ENCODE measurements at places on chromosomes 2 and 18.

GRCh38 chr2:116510117-116510671 lies 1304.3 kb upstream of the DDX18 start:
- no peak for DNase-seq

- no peak for DNase-seq
These were observed 271.2 kb downstream of the EN1 start for GRCh38 chr2:118576109-118576855.

DNA sequence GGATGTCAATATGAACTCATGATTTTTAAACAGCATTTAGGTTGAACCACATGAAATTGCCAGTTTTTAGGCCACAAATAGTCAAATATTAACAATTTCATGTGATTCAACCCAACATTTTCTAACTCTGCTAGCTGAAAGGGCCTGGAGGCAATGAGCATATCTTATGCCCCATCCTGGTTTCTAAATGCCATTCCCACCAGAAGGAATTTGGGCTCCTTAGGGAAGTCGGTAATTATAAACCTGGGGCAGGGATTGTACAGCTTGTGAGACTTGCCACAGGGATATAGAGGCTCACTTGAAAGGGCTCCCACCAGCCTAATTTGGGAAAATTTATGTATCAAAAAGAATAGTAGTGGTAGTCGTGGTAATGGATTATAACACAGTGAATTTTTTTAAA lies 178.4 kb upstream of the ALPP start:
- DNase-seq, result no peak

- no peak for DNase-seq
These were observed 1605.3 kb upstream of the ACVR2A start for GRCh38 chr2:146239392-146240135.

DNA sequence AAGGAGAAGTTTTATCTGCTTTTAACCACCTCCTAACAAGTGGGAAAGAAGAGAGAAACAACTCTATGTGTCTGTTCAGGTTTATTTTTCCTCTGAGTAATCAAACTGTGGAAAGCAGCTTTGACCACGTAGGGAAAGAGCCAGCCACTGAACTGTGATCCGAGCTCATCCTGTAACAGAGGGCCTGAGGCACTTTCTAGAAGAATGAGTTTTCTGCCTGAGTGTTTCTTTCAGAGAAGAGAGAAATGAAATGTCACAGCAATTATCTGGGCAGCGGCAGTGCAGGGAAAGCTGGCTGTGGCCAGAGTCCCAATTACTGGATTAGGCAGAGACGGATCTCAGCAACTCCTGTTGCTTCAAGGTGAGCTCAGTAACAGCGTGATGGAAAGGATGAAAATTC lies 151.9 kb downstream of the CD226 start:
- no peak for DNase-seq

DNA sequence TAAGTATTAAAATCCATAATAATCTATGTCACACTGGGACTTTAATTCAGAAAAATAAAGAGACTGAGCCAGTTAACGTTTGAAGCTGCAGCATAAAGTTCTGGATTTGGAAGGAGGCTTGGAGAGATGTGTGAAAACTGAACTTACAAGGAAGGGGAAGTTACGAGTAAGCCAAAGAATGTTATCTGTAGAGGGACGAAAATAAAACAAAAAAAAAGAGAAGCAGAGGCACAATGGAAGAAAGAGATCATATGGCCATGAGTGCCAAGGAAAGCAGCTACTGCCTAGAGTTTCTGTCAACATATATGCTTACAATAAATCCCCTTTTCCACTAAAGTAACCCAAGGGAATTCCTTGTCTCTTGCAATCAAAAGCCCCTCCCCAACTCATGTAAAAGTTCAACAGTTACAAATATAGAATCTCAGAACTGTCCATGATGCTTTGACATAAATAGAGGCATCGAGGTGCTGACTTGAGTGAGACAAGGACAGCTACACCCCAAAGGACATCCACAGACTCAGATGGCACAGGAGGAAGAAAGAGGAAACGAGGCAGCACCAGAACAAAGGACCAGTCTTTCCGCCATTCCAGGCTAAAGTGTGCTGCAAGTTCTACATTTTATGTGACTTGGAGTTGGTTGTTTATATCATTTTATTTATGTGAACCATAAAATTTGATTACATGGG lies 16.1 kb upstream of the ARL5A start:
- DNase-seq, result no peak

- no peak for DNase-seq
These were observed 62.9 kb downstream of the AFTPH start for GRCh38 chr2:64586883-64587481.

DNA sequence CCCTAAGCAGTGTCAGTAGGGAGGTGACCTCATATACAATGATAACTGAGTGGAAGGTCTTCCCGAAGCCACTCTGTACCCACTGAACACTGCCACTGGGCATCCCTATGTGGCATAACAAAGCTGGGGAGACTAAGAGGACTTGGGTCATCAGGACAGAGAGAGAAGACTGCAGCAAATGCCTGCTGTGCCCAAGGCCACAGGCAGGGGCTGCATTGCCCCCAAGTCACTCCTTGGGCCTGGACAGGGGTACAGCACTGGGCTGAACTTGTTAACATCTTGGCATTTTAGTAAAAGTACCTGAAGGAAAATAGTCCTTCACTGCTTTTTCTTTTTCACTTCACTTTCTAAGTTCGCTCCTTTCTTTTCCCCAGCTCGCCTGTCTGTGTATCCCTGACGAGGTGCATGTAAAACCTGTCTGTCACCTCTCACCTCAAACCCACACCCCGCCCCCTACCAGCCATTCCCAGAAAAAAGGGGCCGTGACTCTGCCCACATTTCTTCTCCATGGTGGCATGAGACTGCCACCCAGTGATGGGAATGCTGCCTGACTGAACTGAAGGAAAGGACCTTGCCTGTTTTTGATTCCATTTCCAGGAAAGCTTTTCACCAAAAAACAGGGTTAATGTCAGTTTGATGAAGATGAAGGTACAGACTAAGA lies 62.9 kb downstream of the MTHFD2 start:
- no peak for DNase-seq

DNA sequence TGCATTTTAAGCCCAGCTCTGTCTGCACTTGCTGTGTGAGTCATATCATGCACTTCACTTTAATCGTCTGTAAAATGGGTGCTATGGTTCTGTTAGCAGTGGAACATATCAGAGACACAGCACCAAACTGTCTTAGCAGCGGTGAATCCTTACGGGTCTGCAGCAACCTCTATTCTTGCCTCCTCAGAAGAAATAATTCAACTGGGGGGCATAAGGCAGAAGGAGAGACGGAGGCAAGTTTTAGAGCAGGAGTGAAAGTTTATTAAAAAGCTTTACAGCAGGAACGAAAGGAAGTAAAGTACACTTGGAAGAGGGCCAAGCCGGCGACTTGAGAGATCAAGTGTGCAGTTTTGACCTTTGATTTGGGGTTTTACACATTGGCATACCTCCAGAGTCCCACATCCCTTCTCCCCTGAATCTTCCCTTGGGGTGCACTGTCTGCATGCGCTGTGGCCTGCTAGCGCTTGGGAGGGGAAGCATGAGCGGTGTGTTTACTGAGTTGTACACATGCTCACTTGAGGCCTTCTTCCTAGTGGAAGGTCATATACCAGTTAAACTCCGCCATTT lies 109.8 kb downstream of the DDX1 start:
- DNase-seq, result no peak

- peak; percentile 48 for DNase-seq
These were observed 84.5 kb downstream of the CELF4 start for GRCh38 chr18:37481072-37481471.

DNA sequence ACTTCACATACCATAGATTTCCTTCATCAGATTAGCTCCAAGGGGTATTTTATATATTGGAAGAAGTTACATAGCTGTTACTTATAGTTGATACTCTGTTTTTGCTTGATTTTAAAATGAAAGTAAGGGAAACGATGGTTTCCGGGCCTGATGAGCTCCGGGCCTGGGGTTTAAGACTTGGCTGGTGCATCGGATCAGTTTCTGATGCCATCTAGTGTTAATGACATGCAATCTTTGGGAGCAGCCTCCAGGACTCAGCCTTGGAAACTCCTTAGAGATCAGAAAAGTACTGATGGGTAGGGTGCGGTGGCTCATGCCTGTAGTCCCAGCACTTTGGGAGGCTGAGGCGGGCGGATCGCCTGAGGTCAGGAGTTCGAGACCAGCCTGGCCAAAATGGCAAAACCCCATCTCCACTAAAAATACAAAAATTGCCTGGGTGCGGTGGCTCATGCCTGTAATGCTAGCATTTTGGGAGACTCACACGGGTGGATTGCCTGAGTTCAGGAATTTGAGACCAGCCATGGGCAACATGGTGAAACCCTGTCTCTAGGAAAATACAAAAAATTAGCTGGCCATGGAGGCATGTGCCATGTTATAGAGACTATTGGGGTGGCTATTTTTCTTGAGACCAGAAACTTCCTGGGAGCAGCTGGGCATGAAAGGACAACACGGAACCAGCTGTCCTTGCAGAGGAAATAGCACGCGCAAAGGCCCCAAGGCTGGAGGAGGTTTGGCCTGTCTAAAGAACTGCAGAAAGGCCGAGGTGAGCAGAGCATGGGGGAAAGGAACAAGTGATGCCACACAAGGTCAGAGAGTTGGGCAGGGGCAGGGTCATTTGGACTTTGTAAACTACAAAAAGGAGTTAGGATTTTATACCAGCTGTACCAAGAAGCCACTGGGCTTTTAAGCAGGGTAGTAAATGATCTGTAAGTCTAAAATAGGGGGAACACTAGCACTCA lies 46.9 kb upstream of the CNOT11 start:
- DNase-seq, result peak; percentile 54

DNA sequence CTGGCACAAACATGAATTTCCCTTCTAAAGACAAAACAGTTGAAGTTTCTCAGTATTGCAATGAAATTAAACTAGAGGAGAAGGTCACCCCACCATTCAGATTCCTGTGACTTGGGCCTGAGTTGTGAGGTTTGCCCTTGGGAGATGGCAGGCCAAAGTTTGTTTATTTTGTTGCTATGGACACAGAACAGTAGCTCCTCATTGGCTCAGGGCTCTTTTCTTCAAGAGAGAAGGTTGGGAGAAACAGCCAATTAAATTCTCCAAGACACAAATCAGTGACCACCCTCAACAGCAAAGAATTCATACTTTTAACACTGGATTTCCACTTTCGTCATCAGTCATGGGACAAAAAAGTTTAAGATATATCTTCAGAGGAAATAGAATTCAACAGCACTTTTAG lies at the start of gene FLACC1:
Gene FLACC1, minus strand, starts transcription at position 125 of the 400 bp plus-strand sequence. CDS start 5,941 bp downstream, outside the sequence.
- DNase-seq, result peak; percentile 31

DNA sequence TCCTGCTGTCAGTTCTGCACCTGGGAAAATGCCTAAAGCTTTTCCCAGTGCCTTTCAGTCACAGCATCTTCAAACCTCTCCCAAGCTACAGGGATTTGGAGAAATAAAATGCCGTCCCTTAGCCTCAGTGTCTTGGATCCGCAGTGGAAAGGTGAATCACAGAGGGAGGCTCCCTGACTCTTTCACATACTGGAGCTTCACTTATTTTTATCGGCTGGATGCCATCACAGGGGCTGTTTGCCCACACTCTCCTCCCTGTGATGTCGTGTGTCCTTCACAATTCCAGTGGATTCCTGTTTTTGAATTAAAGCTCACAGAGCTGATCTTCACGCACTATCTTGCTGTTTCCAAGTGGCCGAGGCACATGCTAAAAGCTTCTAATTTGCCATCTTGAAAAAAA lies 1303.1 kb upstream of the DDX18 start:
- no peak for DNase-seq

- no peak for DNase-seq
These were observed 72.5 kb downstream of the XIRP2 start for GRCh38 chr2:166960702-166961270.

DNA sequence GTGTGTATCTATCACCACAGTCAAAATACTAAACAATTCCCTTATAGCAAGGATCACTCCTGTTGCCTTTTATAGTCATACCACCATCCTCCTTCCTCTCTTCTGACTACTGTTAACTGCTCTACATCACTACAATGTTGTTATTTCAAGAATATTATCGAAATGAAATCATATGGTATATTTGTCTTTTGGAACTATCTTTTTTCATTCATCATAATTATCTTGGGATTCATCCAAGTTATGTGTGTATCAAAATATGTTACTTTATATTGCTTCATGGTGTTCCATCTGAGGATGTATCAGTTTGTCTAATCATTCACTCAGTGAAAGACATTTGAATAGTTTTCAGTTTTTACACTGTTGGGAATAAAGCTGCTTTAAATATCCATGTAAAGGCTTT lies 1423.0 kb upstream of the PIK3C3 start:
- no peak for DNase-seq

DNA sequence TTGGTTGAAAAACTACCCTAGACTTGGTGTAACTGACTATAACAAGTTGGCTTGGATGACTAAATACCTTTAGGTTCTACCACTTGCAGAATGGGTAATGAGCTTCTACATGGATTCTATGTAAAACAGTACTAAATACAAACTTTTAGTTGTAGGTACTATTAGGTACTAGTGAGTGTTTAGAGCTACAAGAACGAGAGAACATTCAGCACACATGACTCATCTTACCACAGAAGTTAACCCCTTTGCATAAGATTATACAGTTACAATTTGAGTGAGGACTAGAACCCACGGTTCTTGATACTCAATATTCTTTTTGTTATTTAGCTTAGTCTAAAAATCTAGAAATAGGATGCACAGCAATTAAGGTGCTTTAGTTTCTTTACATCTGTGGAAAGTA lies 101.7 kb upstream of the TFCP2L1 start:
- DNase-seq, result peak; percentile 48

DNA sequence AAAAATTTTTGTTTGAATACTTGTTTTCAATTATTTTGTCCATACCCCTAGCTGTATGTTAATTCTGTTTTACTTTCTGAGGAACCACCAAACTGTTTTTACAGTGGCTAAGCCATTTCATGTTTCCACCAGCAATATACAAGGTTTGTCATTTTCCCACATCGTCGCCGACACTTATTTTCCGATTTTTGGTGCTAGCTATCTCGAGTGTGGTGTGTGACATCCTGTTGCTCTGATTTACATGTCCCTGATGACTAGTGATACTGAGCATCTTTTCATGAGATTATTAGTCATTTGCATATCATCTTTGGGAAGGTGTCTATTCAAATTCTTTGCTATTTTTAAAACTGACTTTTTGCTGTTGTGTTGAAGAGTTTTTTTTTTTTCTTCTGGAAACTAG lies 7.2 kb upstream of the GPC1 start:
- DNase-seq, result no peak

- no peak for DNase-seq
These were observed 497.6 kb upstream of the FAM98A start for GRCh38 chr2:34096562-34097171.

- no peak for DNase-seq
These were observed 90.4 kb downstream of the ANTXR1 start for GRCh38 chr2:69103419-69103818.

DNA sequence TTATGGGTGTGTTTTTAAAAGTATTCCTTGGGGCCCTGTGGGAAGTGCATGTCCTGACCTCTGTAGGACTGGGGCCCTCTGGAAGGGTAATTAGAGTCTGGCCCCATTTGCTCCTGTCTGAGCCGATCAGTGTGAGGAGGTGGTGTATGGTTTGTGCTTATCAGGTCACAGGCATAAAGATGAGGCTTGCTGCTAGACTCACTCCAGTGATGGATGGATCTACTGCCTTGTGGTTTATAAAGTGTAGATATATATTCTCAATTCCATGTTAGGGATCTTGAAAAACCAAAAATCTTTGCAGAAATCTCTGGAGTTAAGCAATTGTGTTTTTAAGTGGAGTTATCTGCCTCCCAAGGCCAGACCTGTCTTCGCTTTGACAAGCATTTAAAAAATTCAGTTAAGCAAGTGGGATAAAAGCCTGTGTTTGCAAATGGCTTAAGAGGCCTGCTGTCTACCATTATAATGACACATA lies 182.4 kb downstream of the PTPRM start:
- DNase-seq, result no peak

GRCh38 chr2:226037526-226037925 lies 638.0 kb downstream of the NYAP2 start:
- DNase-seq, result no peak
